ENCODE measurements at places on chromosomes 5 and 9.

GRCh38 chr5:56759521-56760216, 55.7 kb upstream of the MAP3K1 start:
- no peak for DNase-seq

GRCh38 chr9:87731321-87731720, 5.4 kb downstream of the CTSL start:
- no peak for DNase-seq

DNA sequence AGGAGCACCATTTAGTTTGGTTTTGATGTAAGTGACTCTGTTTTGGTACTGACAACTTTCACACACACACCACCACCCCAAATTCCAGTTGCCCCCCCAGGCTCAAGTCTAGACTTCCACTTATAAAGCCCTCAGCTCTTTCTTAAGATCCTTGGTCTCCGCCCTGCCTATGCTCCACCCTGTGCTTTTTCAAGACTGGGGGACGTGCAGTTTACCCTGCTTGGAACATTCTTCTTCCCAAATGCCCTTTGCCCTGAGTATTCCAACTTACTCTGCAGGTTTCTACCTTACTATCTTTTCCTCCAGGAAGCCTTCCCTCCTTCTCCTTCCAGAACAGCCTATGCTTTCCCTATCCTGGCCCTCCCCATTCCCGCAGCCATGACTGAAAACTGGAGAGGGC, 1.5 kb upstream of the TRIM14 start:
- no peak for DNase-seq

- DNase-seq = peak; percentile 61
Observed at GRCh38 chr9:127942216-127943010, 4.8 kb upstream of the DPM2 start.

- DNase-seq = peak; percentile 77
Observed at GRCh38 chr9:99365233-99365980, 143.3 kb downstream of the SEC61B start.

- no peak for DNase-seq
Observed at GRCh38 chr5:175477440-175477839, 920 bp upstream of the SFXN1 start.

GRCh38 chr5:128202320-128202719, 118.8 kb downstream of the SLC12A2 start:
- peak; percentile 45 for DNase-seq

- DNase-seq = no peak
Observed at GRCh38 chr5:113375480-113376060, 59.2 kb downstream of the TSSK1B start.
